AG20443 (cell line): ENCODE measurements at places on chromosomes 1 and 21.

DNA sequence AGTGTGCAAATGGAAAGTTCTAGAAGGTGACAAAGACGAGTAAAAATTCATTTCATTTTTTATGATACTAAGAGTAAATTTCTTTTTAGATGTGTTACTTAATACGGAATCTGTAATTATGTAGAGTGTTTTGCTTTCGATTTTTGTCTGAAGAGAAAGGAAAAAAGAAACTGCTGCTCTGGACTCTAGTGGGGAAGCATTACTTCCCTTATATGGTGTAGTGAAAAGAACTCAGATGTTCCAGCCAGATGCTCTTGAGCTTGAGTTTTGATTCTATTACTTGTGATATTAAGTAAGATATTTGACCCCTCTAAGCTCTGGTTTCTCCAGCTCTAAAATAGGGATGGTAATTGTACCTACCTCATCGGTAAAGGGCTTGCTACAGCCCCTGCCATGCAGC is 12.2 kb upstream of the GPR161 start:
- no peak for DNase-seq

DNA sequence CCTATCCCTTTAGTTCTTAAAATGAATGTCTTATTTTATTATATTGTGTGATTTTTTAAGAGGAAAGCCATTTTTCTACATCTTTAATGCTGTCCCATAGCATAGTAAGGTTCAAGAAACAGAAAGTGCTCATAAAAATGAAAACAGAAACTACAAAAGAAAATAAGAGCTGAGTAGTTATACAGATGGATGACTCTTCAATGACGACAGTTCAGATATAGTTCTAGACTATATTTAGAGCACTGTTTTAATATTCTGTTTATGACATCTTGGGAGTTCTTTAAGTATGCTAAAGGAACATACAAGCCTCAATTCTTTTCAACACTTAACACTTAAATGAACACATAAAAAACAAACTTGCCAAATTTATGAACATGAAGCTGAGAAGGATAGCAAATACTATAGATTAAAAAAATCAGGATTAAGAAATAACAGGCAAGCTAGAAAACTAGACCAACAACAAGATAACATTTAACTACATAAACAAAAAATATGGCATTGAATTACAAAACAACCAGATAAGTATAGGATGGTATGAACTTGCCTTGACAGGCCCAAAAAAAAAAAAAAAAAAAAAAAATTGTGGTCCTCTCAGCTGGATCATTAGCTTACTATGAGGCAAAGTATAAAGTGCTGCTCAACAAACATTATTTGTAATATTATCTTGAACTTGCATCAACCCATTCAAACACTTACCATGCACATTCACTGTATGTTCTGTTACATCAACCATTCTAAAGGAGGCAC is 87.9 kb downstream of the ZZZ3 start:
- DNase-seq: no peak

DNA sequence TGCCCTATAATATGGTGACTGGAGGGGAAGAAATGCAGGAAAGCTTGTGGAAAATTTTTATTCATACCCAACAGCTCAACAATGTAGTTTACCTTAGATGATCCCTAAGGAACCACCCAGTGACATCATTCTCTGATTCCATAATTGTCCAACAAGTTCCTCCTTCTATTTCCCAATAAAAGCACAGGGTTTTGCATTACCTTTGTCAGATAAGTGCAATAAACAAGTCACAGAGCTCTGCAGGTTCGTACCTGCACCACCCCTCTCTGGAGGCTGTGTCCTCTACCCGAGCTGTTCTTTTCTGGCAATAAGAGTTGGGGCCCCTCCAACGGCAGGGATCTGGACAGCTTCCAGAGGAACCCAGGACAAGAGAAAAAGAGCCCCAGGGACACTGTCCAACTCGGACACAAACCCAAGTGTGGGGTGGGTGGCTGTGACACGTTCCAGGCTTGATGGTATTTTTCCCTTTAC is 38.8 kb downstream of the RCAN1 start:
- DNase-seq: peak; percentile 48

DNA sequence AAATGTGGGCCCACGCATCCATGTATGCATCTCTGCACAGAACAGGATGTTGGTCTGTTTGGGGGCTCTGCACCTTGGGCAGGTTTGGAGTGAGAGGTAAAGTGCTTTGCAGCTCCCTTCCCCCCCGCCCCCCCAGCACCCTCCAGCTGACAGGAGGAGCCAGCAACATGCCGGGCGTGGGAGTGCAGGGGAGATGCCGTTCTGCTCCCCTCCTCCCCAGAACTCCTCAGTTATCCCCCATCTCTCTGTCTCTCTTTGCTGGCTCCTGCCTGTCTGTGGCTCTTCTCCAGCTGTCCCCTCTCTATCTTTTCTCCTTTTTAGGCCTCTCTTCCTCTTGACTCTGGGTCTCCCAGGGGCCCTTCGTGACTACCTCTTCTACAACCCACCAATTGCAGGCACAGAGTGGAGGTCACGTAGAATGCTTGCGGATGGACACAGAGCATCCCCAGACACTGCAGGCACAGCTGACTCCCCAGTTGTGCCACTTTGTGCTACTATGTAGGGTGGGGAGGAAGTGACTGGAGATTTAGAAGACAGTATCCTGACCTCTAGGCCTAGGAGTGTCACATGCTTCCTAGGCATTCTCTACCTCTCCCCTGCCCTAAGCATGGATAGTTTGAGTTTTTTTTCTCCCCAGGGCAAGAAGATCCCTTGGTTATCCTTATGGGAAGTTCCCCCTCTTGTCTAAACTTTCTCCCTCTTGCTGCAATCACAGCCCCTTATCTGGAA is 1.7 kb upstream of the RORC start:
- DNase-seq: no peak

- DNase-seq: peak; percentile 78
Measured at GRCh38 chr1:173149887-173150286, 57.2 kb downstream of the TNFSF4 start.

GRCh38 chr1:1435911-1436629 is 580 bp downstream of the VWA1 start:
- DNase-seq: no peak

GRCh38 chr1:23563755-23564374 is 4.6 kb upstream of the ID3 start:
- DNase-seq: no peak

- DNase-seq: no peak
Measured at GRCh38 chr1:247299723-247300381, 31.8 kb downstream of the ZNF496 start.

DNA sequence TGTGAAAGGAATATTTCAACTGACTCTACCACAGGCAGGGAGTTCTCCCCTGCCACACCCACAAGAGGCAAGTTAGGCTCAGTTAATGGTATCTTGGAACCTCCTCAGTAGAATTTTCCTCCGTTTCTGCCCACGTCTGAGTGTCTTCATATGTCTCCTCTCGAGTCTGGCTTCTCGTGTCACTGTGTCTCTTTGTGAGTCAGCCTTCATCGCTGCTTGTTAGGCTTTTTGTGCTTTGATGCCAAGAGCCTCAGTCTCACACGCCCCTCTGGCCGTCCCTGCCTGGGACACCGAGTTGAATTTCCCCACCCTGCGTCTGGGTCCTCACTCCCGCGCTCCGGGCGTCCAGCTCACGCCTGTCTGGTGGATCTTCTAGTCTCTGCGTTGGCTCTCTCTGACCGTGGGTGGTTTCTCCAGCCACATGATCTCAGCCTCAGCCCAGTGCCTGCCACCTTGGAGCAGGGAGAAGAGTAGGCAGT is 125.7 kb upstream of the GADD45A start:
- peak; percentile 89 for DNase-seq

- DNase-seq: peak; percentile 91
Measured at GRCh38 chr21:41752231-41752681, 14.6 kb downstream of the RIPK4 start.

- DNase-seq: no peak
Measured at GRCh38 chr21:34537838-34538237, 25.8 kb upstream of the KCNE1 start.

DNA sequence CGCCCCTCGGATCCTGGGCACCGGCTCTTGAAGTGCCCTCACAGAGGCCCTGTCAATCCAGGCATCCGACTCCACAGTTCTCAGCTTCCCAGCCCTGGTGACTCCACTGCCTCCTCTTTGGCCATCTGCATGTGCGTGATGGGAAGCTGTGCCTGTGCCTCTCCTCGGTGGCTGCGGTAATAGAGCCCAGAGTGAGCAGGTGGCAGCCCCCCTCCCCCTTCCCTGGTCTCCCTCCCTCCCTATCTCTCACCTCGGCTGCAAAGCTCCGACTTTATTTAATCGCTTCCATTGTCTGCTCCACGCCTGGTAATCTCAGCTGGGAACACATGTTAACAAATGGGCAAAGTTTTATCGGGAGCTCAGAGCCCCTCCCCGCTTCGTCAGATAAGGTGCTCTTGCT is 91.9 kb downstream of the IGSF21 start:
- no peak for DNase-seq

- no peak for DNase-seq
Measured at GRCh38 chr1:31345635-31346034, 27.2 kb downstream of the FABP3 start.

DNA sequence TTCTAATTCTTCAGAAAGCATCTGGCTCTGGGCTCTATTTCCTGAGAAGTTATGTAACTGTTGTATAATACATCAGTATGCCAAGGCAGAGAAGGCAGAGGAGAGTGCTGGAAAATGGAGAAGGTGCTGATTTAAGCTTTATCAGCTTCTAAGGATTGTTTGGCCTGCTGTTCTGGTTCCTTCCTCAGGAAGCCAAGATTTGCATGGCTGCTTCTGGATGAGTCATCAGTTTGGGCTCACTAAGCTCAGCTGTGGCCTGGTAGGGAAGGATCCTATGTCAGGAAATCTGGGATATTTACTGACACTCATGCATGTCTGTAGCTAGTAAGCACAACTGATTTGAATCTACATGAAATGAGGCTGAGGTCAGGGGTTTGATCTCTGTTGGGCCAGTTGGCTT is 73.2 kb upstream of the ADGRL4 start:
- peak; percentile 81 for DNase-seq

GRCh38 chr1:232792949-232793348 is 12.3 kb upstream of the MAP10 start:
- DNase-seq: no peak

DNA sequence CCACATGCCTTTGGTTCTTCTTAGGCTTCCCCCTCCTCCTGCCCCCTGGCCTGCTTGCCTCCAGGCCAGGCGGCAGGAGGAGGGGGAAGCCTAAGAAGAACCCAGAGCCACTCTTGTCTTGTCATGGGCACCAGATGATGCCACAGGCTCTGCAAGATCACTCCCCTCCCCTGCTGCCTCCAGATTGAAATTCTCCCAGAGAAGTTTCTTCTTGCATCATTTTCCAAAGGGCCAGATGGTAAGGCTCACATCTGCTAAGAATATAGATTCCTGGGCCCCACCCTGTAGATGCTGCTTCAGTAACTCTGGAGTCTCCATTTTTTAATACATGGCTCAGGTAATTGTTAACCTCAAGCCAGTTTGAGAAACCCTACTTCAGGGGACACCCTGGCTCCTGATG is 60.8 kb downstream of the FAM163A start:
- no peak for DNase-seq

DNA sequence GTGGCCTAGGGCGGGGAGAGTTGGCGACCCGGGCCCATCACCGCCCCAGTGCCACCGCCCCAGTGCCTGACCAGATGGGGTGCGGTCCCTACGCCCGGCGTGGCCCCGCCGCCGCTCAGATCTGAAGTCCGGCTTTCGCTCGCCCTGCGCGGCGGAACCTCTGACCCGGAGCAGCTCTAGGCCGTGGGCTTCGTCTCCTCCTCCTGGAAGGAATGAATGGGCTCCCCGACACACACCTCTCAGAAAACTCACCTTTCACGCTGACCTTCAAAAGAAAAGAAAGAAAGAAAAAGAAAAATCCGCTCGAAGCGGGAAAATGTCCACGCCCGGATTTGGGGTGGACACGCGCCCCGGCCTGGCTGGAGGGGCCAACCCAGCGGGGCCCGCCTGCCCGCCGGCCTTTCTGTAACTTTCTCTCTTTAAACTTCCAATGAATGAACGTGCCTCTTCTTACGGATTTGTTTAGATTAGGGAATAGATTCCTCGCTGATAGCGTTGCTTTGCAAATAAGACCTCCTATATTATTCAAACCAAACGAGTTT is 5.4 kb upstream of the SIM2 start:
- no peak for DNase-seq

- DNase-seq: no peak
Measured at GRCh38 chr1:151888972-151889570, 20.2 kb downstream of the THEM4 start.

GRCh38 chr1:166721145-166721544 is 118.1 kb upstream of the POGK start:
- DNase-seq: no peak

DNA sequence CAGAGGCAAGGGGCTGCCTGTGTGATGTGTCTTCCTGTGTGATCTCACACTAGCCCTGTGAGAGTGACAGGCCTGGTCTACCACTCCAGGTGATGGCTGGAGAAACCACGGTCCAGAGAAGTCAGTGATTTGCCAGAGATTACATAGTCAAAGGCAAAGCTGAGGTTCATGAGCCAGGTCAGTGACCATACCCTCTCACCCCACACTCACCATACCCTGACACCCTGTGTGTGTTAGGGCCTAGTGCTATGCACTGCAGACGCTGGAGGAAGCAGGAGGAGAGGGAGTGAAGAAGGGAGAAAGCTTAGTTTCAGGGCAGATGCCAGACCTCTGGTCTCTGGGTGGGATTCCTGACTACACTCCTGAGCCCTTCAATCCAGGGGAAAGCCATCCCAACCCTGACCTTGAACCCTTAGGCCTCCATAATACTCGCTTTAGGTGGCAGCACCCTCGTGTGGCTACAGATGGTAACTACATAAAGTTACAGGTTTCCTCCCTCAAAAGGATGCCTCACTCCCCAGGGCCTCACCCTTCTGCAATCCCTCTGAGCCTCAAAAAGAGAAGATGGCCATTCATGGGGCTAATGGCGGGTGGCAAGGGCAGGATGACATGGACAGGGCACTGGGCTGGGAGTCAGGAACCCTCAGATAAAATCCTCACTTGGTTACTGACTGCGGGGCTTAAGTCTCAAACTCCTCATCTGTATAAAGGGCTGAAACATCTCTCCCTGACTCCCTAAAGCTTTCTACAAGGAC is 20.8 kb upstream of the SDC3 start:
- peak; percentile 78 for DNase-seq

- DNase-seq: no peak
Measured at GRCh38 chr21:42460391-42461184, 35.4 kb downstream of the RSPH1 start.

- peak; percentile 26 for DNase-seq
Measured at GRCh38 chr21:28971171-28971570, 21.5 kb downstream of the LTN1 start.

DNA sequence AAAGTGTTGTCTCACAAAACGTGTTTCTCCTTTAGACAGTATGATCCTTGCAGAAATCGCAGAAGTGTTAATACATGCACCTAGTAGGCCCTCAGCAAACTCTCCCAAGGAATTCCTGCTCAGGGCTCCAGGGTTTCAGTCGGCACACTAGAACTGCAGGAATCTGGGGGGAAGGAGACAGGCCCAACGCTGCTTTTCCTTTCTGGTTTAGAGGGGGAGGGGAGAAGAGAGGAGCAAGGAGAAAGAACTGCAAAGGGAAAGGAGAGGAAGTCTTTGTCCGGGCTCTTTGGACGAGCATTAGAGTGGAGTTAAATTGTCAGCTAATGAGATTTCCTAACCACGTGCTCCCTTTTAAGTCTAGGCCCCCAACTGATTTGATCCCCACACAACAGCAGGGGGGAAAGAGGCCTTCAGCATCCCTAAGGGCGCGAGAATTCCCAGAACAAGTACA is 103.7 kb upstream of the SOD1 start:
- no peak for DNase-seq

- DNase-seq: peak; percentile 82
Measured at GRCh38 chr1:183349201-183349711, 68.9 kb downstream of the NMNAT2 start.
